NCI-H345 (cell line): ENCODE measurements at places on chromosomes 7 and 10.

GRCh38 chr7:6647541-6647940, 10.4 kb downstream of the ZNF316 start:
- no peak for DNase-seq

DNA sequence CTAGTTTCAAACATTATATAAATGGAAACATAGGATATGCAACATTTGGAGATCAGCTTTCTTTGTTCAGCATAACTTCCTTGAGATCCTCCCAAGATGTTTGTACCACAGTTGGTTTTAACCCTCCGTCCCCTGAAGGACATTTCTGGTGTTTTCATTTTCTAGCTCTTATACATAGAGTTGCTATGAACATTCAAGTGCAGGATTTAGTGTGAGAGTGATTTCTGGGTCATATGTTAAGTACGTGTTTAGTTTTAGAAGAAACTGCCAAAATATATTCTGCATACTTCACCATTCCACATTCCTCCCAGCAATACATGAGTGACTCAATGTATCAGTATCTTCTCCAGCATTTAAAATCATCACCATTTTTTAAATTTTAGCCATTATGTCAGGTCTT, 588.7 kb upstream of the PFKP start:
- no peak for DNase-seq

- DNase-seq = no peak
These were observed 719.8 kb downstream of the ANKRD7 start for GRCh38 chr7:118944271-118944670.

- no peak for DNase-seq
These were observed 78.0 kb downstream of the GFRA1 start for GRCh38 chr10:116195039-116195438.

DNA sequence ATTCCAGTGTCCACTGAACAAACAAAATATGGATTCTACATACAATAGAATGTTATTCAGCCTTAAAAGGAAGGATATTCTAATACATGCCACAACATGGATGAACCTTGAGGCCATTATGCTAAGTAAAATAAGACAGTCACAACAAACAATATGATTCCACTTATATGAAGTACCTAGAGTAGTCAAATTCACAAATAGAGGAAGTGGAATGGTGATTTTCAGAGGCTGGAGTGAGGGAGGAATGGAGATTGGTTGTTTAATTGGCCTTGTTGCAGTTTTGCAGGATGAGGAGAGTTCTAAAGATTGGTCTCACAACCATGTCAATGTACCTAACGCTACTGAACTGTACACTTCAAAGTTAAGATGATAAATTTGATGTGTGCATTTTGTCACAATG, 119.6 kb downstream of the CHN2 start:
- DNase-seq = no peak

DNA sequence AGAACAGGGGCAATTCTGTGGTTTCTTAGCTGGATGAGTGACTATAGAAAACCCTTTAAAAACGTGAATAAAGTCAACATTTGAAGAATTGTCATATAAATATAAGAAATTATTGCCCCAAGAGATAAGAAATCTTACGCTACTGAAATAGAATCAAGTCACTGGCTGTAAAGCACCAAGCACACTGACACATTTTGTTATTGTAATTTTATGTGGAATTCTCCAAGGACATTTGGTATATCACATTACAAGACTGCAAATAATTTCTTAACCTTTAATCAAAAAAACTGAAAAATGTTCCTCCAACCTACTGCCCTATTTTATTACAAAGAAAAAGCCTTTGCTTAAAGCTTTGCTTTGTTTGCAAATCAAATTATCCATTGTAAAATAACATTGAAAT, 383.3 kb downstream of the IPMK start:
- DNase-seq = no peak

- DNase-seq = no peak
These were observed 246.1 kb downstream of the RPS24 start for GRCh38 chr10:78279756-78280155.
